ENCODE measurements at places on chromosomes 5 and 9. TPM values are rescaled to one million over a fixed set of nuclear protein-coding genes. Genes with fewer than 3 reads are reported as not detected.

CACNA1B gene
- under 0.01 TPM for total RNA-seq

DDX4 gene
- not detected for total RNA-seq

SOHLH1 gene
- total RNA-seq = under 0.01 TPM

CDC25C gene
- 3.7 TPM for total RNA-seq

FAM81B gene
- 1.0 TPM for total RNA-seq

DPM2 gene
- total RNA-seq = 7.3 TPM

HCN1 gene
- total RNA-seq = 4.2 TPM

MAP1B gene
- total RNA-seq = 22.4 TPM

AHRR gene
- total RNA-seq = 1.0 TPM

Measured in skeletal muscle tissue (tissue), 5 donors.